ENCODE measurements at places on chromosomes 12 and 14.

- no peak for DNase-seq
These were observed 1.8 kb upstream of the DNAAF2 start for GRCh38 chr14:49636866-49637265.

DNA sequence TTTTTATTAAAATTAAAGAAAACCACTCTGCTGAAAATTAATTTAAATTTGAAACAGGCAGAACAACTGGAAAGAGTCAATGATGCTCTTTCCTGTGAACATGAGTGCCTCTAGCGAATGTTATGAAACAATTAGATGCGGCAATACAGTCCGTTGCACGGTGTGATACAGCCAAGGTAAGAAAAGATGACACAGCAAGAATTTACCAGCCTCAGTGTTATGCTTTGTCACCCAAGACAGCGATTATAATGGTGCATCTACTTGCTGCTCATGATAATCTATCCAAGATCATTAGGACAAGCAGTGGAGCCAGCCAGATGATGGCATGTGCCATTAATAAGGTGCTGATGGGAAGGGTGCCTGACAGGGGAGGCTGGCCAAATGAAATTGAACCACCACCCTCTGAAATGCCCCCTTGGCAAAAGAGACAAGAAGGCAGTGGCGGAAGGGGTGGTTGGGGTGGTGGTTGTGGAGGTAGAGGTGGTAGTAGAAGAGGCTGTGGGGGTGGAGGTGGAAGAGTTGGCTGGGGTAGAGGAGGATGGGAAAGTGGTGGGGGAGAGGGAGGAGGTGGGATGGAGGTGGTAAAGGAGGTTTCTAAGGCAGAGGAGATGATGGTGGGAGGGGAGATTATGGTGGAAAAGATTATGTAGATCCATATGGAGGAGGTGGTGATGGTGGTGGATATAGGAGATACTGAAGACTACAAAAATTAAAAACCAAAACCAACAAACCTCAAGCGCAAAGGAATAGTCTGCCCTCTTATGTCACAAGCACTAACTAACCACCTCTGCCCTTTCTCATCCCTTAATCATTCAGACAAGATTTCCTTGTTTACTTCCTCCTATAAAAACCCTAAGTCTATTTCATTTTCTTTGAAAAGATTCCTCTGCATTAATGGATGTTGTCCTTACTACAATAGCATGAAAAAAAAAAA lies 4.0 kb upstream of the RESF1 start:
- no peak for DNase-seq

GRCh38 chr12:100528471-100529127 lies 44.9 kb upstream of the GAS2L3 start:
- DNase-seq: no peak

DNA sequence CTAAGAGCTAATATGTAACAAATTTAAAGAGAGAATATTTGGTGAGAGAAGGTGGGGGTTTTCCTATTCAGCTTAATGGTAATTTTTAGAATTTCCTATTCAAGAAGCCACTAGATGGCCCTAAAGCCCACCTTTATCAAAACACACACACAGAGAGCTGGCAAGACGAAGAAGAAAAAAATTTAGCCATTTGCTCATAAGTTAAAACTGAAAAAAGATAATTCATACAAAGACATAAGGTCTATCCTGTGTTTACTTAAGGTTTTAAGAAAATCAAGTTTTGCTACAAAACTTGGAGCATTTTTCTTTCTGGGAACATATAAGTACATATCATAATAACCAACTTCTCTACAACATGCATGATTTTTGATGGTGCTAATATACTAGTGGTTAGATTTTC lies 46.8 kb upstream of the PCED1B start:
- DNase-seq: peak; percentile 74

DNA sequence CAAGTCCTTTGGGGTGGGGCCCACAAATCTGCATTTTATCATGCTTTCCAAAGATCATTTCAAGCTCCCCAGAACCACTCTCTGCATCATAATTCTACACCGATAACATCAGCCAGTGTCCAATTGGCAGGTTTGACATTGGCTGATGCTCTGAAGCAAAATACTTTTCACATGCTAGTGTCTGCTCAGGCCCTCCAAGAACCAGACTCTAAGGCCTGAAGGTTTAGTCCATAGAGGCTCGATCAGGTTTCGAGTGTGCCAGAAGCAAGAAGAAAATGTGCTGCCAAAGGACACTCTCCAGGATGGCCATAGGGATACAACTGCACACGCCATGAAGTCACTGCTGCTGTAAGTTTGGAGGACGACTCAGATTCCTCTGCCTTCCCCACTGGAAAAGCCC lies 280.3 kb downstream of the KSR2 start:
- no peak for DNase-seq

Measured in iris pigment epithelial cell (primary cell).